ENCODE measurements at places on chromosomes 16 and 17.

GRCh38 chr17:1606352-1606985, 22.2 kb downstream of the SLC43A2 start:
- DNase-seq: no peak

GRCh38 chr17:2213291-2213960, 90.2 kb downstream of the SMG6 start:
- no peak for DNase-seq

DNA sequence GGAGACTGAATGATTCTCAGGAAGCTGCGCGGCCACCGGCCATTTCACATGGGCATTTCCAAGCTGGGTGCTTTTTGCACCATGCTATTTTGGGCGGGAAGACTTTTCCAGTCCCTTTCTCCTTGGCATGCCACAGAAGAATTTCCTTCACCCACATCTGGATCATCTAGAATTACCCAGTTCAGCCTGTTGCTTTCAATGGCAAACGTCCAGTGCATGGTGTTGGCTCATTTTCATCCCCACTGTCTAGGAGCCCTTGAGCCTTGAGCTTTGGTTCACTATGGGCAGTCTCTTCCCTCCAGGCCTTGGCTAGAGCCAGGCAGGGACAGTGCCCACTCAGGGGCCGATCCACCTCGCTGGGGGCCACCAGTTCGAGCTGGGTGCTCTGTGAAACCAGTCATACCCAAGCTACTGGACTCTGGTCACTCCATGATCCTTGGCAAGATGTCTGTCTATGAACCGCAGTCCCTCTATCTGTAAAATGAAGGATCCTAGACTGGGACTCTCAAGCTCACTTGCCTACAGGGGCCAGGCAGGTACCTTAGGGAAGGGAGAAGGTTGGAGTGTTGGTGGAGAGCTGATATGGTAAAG, 71.1 kb downstream of the CYLD start:
- DNase-seq: no peak

DNA sequence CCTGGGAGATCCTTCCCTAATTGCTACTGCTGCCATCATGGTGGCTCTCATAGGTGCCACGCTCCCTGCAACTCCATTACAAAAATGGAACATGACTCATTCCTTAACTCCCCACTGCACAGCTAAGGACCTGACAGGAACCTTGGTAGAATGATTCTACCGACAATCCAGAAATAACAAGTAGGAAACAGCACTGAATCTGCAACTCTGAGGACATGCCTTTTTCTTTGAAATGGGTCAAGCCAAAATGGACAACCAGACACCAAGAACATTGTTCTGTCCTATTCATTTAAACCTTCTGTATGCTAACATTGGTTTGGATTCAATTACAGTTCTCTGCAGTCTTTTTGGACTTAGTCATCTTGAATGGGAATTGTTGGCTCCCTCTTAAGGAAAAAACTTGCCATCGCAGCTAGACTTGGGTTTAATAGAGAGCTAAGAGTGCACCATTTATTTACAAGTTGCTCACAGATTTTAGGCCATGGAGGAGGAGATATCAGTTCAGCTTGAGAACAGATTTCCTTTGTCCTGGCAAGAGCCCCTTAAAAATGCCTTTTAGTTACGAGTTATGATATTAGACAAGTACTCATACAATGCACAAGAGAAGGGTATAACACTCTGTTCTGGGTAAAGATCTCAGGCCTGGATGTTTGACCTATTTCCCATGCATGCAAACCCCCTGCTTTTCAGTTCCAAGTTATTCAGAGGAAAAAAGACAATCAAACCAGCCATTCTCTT, 20.9 kb upstream of the NSRP1 start:
- DNase-seq: no peak

DNA sequence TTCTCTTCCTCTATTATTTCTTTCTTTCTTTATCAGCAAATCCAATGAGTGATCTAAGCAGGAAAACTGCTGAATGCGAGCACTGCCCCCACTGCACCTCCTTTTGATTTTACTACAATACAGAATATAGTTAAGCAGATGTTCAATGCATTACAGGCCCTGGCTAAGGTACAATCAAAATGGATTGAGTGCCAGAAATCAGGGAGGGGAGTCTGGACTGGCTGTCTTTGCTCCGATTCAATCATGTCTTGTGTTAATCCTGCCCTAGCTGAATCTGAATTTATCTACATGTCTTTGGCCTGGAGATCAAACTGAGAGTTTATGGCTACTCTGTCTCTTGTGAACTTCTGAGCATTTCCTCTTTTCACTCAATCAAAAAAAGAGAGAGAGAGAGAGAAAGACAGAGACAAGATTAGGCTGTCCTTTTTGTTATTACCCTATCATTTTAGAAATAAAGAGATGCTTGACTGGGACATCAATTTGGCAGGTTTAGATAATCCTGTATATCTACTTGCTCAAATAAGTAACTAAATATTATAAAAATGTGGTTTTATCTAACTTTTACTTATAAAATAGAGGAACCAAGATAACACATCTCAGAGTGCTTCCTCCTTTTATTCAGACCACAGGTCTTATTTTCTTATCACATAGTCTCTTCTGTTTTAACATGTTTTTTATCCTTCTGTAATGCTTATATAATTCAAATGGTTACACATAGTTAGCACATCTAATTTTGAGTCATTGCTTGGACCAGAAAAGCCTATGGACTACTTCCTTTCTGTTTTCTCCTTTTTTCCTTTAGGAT, 656.2 kb downstream of the KCNJ2 start:
- no peak for DNase-seq

GRCh38 chr17:77466596-77467223, 325.9 kb downstream of the SEC14L1 start:
- DNase-seq: no peak

GRCh38 chr17:38741461-38741860, 6.7 kb downstream of the PCGF2 start:
- no peak for DNase-seq

DNA sequence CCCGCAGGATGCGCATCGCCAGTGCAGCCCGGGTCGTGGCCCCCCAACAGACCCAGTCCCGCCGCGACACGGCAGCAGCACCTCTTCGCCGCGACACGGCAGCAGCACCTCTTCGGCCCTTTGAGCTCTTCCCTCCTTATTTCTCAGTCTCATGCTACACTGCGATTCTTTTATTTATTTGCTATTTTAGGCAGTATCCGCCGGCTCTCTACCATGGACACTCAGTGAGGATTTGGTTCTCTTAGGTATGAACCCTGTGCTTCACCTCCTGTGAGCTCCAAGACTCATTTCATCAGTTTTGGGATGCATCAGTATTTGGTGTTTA, 8.3 kb upstream of the MAP2K3 start:
- DNase-seq: no peak

GRCh38 chr16:24761526-24761925, 32.1 kb downstream of the TNRC6A start:
- no peak for DNase-seq

GRCh38 chr17:2926019-2926650, 129.9 kb downstream of the RAP1GAP2 start:
- no peak for DNase-seq

DNA sequence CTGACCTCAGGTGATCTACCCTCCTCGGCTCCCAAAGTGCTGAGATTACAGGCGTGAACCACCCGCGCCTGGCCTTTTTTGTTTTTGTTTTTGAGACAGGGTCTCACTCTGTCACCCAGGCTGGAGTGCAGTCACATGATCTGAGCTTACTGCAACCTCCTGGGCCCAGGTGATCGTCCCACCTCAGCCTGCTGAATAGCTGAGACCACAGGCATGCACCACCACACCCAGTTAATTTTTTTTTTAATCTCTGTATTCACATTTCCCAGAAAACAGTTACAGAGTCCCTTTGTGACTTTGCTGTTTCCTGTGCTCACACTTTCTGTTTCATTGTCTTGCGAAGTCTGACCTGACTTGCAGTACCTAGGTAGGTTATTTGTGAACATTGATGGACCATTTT, 2.7 kb downstream of the CLUAP1 start:
- DNase-seq: peak; percentile 61

DNA sequence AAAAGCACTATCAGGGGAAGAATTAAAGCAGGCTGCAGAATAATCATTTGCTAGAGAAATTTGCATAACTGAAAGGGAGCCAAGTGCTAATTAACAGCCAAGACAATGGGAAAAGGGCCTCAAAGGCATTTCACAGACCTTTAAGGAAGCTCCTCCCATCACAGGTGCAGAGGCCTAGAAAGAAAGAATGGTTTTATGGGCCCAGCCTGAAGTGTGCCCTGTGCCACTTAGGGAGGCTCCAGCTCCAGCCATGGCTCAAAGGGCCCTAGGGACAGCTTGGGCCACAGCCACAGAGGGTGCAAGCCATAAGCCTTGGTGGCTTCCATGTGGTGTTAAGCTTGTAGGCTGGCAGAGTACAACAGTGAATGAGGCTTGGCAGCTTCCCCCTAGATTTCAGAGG, 50.1 kb downstream of the RNF112 start:
- no peak for DNase-seq

GRCh38 chr17:3039736-3040135, 23.7 kb downstream of the OR1D5 start:
- no peak for DNase-seq

GRCh38 chr16:72715267-72715666, 332.7 kb downstream of the ZFHX3 start:
- no peak for DNase-seq

GRCh38 chr16:14063618-14064581, 7.2 kb upstream of the MRTFB start:
- no peak for DNase-seq

- DNase-seq: peak; percentile 76
These were observed at the start of gene TEKT1 for GRCh38 chr17:6831661-6832263. Gene TEKT1 (minus strand): TSS chr17:6831729. CDS start chr17:6830376, 1,353 bp downstream.

DNA sequence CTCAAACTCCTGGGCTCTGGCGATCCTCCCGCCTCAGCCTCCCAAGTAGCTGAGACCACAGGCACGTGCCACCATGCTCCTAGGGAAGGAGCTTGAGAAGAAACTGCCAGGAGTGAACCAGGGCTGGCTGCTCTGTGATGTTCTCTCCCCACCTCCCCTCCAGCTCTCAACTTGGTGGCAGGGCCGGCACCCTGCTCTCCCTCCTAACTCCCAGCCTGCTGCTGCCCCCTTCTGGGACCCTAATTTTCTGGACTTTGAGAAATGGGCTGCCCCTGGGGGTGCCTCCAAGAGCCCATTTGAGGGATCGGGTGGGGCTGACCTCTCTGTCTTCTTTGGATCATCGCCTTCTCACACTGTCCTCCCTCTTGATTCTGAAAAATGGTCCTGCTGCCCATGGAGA, 14.9 kb upstream of the STAT3 start:
- DNase-seq: no peak

- no peak for DNase-seq
These were observed 11.9 kb downstream of the CTRL start for GRCh38 chr16:67919622-67920221.

GRCh38 chr17:73250851-73251640, 10.6 kb downstream of the CPSF4L start:
- DNase-seq: no peak

GRCh38 chr16:89811321-89811720, 5.1 kb downstream of the FANCA start:
- no peak for DNase-seq

- no peak for DNase-seq
These were observed 124.1 kb downstream of the SOX9 start for GRCh38 chr17:72244956-72245355.

DNA sequence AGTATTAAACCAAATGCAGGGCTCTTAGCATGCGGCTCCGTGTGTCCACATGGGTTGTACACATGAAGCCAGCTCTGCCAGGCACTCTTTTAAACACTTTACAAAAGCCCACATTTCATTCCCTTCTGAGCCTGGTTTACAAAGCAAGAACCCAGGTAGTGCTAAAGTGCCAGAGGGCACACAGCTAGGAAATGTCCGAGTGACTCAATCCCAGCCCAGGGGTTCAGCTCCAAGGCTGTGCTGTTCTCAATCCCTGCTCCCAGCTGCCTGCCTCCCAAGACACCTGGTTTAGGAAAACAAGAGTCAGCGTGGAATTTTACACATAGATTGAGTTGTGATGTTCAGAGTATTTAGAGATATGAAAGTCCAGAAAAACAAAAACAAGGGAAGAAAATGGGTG, 13.3 kb upstream of the DCAF7 start:
- DNase-seq: no peak

DNA sequence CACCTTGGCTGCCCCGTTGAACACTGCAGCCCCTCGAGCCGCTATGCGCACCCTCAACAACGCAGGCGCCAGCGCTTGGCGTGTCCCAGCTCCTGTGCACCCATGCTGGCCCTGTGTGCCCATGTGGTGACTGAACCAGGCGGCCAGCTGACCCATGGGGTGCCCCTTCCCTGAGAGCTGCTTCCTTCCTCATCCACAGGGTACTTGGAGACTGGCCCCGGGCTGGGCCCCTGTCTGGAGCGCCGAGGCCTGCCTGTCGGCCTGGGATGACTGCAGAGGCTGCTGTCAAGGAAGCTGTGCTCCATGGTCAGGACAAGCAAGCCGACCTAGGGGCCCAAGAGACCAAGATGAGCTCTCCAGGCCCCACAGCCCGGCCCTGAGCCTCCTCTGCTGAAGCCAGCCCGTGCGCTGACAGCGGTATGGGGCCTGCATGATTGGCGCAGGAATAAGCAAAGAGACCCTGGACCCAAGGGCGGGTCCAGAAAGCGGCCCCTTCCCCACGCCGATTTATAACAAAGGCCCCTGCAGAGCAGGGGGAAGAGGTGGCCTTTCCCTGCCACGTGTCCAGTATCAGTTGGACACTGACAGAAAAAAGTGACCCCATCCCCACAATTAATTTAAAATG, 21.6 kb upstream of the BAHCC1 start:
- no peak for DNase-seq

DNA sequence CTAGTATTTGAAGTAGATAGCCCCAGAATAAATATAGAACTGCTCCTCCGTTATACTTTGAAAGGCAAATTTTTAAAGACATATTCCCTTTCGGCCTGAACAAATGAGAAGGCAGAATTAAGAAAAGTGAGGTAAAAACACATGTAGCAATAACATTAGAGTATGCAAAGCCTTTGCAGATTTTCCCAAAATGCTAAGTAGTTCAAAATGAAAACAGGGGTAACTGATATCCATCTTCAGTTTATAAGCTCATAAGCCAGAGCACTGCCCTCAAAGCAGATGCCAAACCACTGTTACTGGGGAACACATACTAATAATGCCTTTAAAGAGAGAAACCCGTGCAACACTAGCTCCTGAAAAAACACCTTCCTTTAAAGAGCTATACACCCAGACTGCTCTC, 51.3 kb upstream of the CLEC18B start:
- no peak for DNase-seq
